ENCODE measurements at places on chromosomes 3 and 15.
A peak's percentile ranks its signal among the peaks of the same experiment; 100 is the strongest.

- no peak for DNase-seq
These were observed 7.0 kb downstream of the CRYGS start for GRCh38 chr3:186536883-186537844.

GRCh38 chr3:43620831-43621655 is 768 bp downstream of the ANO10 start:
- DNase-seq, result peak; percentile 14

DNA sequence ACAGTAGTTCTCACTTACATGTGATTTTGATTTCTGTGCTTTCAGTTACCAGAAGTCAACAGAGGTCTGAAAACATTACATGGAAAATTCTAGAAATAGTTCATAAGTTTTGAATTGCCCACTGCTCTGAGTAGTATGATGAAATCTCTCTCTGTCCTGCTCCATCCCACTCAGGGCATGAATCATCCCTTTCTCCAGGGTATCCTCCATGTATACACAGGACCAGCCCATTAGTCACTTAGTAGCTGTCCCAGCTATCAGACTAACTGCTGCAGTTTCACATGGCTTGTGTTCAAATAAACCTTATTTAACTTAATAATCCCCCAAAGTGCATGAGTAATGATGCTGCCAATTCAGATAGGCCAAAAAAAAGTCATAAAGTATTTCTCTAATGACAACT is 38.6 kb downstream of the EPHA3 start:
- peak; percentile 14 for DNase-seq

DNA sequence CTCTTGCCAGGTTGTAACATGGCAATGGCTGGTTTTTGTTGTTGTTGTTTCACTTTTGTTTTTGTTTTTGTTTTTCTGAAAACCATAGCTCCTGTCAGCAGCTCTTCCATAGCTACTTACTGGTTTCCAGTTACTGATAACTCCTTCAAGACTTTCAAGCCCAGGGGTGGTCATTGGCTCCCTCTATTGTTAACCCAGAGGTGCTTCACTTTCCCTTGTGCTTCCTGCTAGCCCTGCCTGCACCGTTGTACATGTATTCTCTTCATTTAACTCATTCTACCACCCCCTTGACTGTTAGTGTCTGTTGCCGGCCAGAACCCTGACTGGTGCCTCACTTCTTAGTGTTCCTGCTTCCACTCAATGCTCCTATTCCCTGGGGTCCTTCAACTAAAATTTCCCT is 4.2 kb upstream of the TRAT1 start:
- DNase-seq, result peak; percentile 2

DNA sequence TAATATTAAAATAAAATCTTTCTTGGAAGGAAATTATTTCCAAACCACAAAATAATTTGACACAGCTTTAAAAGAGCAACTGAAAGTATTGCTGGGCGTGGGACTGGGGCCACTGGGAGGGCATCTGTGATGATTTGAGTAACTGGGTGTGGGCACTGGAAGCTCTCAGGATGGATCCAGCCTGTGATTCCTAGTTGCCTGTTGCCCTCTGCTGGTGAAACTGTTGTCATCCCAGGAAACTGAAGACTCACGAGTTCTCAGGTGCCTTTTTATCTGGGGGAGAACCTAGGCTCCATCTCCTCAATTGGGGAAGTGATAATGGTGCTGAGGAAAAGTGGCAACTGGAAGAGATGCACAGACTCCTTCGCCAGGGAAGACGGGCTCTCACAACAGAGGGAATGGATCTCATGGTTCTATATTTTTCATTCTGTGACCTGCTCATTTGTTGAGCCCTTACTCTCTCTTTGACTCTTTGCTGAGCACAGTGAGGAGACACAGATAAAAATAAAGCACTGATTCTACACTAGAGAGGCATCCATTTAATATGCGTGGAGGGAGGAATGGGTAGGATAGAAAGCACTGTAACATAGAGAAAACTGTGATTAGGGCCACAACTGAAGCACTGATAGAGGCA is 61.6 kb downstream of the TPRG1 start:
- peak; percentile 62 for DNase-seq

- no peak for DNase-seq
These were observed 3.5 kb upstream of the TGFBR2 start for GRCh38 chr3:30602946-30603345.

DNA sequence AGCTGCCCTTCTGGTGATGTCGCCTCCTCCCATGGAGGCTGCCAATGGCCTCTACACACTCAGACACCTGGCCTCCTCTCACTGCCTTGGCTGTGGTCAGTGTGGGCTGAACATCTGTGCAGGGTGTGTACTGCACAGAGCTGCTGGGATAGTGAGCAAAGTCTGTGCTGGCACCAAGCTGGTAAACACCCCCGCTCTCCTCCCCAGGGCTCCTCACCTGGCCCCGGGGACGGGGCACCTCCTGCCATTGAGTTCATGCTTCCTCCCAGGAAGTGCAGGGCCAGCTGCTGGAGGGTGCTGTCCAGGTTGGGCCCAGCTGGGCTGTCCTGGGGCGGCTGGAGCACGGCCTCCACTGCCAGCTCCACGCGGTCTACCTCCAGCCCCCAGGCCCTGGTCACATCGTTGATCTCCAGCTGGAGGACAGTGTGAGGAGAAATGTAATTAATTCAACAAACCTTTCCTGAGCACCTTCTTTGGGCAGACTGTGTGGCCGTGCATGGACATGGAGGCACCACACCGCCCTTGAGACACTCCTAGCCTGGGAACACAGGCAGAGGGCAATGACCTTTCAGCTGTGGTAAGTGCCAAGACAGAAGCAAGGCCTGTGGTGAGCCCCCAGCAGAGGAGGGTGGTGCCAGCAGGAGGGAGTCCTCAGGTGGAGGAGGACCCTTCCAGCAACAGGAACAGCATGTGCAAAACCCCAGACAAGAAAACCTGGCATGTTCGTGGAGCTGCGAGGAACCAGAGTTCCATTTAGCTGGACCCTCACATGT is 6.8 kb downstream of the STOML1 start:
- no peak for DNase-seq

GRCh38 chr3:168532135-168532534 is 436.4 kb upstream of the GOLIM4 start:
- DNase-seq, result no peak

DNA sequence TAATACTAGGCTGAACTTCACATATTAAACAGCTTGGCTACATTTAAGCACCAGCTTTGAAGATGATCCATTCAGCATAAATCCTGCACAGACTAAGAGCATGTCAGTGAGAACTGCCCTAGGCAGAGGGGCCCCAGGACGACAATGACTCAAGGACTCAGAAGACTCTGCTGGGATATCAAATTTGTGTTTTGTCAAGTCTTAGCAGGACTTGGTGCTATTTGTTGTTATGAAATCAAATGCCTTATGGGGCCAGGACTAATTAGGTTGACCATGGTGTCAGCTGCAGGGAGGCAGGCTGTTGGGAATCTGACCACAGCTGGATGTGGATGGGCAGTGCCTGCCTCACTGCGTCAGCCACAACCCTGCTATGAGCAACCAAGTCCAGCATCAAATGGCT is 91.8 kb downstream of the RYR3 start:
- DNase-seq, result no peak

DNA sequence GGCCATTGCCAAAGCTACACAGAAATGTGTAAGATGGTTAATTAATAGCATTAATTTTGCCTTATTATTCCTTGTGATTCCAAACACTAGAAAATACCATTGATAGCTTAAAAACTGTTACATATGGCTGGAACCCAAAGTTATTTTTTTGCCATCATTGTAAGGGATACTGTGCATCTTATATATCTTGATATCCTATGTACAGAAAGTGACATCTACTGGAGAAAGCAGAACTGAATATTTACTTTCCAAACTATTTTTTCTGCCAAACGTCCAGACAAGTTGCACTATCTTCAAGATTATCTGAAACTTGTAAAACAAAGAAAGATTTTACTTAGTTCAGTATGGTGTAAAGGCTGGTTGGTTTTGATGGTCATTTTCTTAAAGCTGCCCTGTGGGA is 33.3 kb upstream of the MEIS2 start:
- no peak for DNase-seq

DNA sequence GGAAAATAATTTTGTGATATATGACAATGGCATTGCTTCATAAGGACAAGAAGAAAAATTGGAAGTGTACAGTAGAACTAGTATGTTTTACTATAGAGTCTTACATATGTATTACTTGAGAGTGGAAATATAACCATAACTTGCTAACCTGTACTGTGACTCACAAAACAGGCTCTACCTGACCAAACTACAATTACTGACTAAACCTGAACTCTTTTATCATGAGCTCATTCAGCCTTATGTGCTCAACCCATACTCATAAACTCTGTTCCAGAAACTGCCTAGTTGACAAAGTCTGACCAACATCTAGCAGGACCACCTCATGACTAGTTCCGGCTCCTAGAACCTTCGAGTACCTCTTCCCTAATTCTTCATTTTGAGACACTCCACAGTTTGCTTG is 6.3 kb downstream of the CDIN1 start:
- no peak for DNase-seq

GRCh38 chr3:189586941-189587663 is 44.1 kb upstream of the TP63 start:
- DNase-seq, result no peak

DNA sequence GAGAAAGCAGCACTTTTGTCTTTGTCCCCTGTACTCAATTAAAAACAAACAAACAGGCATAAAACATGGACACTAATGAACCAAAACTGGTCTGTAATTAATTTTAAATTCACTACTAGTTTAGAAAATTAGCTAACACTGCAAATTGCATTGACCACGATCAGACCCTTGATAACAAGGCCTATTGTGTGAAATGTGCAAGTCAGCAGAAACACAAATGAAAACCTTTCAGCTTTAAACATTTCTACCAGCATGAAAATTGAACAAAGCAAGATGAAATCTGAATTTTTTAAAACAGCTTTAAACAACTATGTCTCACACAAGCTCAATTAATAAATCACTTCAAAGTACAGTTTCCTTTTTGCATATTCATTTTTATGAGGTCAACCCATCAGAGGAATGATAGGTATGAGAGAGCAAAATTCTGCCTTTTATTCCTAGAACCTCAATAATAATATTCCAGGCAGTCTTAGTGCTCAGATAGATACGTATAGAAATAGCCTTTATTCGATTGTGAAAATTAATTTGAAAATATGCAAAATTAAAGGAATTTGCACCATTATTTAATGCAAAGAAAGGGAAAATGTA is 27.0 kb upstream of the CHMP2B start:
- DNase-seq, result no peak

DNA sequence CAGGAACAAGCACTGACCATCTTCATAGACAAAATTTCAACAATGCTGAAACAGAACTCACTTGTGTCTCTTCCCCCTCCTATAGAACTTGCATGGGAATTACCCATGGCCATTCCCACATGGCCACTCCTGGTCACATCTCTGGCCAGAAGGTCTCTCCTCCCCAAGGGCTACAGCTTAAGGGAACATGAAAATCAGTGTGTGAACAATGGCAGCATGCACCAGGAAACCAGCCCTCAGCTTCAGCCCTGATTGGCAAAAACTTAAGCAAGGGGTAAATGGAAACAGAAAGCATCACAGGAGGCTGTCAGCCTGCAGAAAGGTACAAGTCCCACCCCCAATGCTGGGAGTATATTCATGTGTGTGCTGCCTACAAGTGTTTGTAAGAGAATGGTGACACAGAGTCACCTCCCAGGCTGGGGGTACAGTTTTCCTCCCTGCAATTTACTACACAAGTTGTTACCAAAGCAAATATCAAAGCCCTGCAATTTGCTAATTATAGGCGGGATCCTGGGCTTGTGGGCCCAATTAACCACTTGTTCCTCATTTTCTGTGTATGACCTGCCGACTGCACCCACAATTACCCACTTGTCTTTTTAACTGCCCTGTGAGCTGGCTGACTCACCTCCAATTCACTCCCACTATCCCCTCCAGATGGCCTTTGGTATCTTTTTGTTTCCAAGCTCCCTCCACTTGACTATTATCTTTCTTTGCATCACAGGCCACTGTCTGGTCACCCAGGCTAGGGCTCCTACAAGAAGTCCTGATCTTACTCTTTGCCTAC is 84.4 kb upstream of the HES1 start:
- DNase-seq, result no peak

- no peak for DNase-seq
These were observed 54.7 kb downstream of the CLEC3B start for GRCh38 chr3:45080824-45081223.

- DNase-seq, result no peak
These were observed 198.7 kb upstream of the PFN2 start for GRCh38 chr3:150169330-150169940.

DNA sequence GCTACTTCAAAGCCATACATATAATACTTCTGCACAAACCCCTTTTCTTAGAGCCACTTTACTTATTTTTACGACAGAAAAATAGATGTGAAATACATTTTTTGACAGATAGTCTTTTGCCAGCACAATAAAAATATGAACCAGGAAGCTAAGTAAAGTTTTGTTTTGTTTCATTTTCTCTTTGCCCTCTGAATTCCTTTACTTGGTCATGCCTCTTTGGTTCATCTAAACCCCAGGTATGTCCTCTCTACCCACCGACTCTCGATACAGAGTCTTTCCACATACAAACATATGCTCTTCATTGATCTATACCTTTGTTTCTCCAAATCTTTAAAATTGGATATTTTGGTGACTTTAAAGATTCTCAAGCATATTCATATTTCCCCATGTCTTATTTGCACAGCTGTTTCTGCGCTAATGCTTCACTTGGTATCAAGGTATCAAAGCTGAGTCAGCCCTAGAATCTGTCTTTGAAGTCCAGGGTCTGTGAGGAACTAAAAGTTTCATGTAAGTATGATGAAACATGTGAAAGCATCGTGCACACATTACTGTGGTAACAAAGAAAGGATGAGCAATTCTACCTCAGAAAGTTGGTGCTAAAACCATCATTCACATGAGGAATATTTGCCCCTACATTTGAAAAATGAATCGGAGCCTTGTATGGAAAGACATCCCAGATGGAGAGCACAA is 845.4 kb downstream of the NAALADL2 start:
- DNase-seq, result no peak

- no peak for DNase-seq
These were observed 22.6 kb downstream of the MKRN2OS start for GRCh38 chr3:12522721-12523120.

- no peak for DNase-seq
These were observed 465.9 kb upstream of the DPPA4 start for GRCh38 chr3:109803274-109803673.

GRCh38 chr15:95922431-95922830 is 408.1 kb upstream of the NR2F2 start:
- DNase-seq, result no peak

GRCh38 chr15:84690342-84690741 is 25.6 kb downstream of the SEC11A start:
- DNase-seq, result no peak

DNA sequence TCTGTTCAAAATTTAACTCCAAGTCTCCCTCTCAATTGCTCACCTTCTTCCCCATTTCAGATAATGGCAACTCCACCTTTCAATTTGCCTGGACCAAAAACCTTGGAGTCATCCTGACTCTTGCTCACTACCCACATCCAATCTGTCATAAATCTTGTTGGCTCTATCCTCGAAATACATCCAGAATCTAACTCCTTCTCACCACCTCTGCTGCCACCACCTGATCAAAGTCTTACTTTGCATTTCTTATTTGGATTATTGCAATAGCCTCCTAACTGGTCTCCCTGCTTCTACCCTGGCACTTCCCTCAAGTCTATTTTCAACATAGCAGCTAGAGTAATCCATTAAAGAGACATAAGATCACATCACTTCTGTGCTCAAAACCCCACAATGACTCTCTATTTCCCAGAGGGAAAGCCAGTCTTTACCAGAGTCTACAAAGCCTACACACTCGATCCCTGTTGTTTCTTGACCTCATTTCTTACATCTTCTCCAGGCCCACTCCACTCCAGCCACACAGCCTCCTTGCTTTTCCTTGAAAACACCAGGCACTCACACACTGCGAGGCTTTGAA is 86.6 kb downstream of the GPR156 start:
- DNase-seq, result no peak
